Naive thymus-derived CD8-positive, alpha-beta T cell (primary cell): ENCODE measurements at places on chromosomes 13 and 19. TPM values are rescaled to one million over a fixed set of nuclear protein-coding genes. Genes with fewer than 3 reads are reported as not detected.

RNF17 gene
- not detected for polyA plus RNA-seq

DNA sequence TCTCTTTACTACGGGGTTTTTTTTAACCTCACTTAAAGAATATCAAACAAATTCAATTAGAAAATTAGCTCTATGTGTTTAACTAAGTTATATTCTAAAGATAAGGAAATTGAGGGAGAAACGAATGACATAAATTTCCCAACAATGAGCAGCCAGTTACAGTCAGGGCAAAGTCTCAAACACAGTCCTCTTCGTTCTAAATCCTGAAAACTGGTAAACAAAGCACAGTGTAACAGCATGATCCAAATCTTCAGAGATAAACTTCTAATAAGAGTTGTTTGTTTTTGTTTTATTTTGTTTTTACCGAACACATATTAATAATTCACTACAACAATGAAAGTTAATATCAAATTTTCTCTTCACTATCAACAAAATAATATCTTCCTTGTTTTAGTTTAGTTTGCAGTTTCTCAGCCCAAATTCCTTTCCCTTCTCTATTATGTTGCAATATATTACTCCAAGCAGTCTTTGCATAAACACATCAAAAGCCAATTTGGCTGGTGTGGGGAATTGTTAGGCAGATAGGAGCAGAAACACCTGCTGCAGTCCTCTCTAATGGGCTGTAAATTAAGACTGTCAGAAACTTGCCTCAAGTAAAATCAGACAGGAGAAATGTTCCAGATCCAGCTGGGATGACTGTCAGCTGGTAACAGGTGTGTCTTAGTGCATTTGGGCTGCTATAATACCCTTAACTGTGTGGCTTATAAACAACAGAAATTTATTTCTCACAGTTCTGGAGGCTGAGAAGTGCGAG, 106.5 kb upstream of the SGCG start:
- H3K27me3 ChIP-seq, result no peaks in the 10 kb centered on the region
- DNase-seq, result no peak
- H3K4me1 ChIP-seq, result no peaks in the 10 kb centered on the region
- no peak overlapping the region for H3K27ac ChIP-seq
- H3K36me3 ChIP-seq, result no peaks in the 10 kb centered on the region

- no peaks in the 10 kb centered on the region for H3K4me1 ChIP-seq
- no peak overlapping the region for H3K4me3 ChIP-seq
- no peak for DNase-seq
- H3K27me3 ChIP-seq, result no peaks in the 10 kb centered on the region
- no peak overlapping the region for H3K27ac ChIP-seq
These were observed 1516.4 kb downstream of the EFNB2 start for GRCh38 chr13:105019073-105019472.

C19orf81 gene
- polyA plus RNA-seq, result 1.2 TPM

GRCh38 chr19:38773469-38774177, at the start of gene LGALS7:
Gene LGALS7 (minus strand): TSS chr19:38773517. CDS start chr19:38773492, 25 bp downstream.
- no peaks in the 10 kb centered on the region for H3K36me3 ChIP-seq
- H3K4me3 ChIP-seq, result no peak within 1 kb of the TSS
- H3K27me3 ChIP-seq, result no peaks in the 10 kb centered on the region

ATP1A3 gene
- 2.8 TPM for polyA plus RNA-seq

- no peak for DNase-seq
- H3K27ac ChIP-seq, result no peak overlapping the region
- H3K27me3 ChIP-seq, result no peaks in the 10 kb centered on the region
- peaks cover 5% of the 10 kb centered on the region for H3K36me3 ChIP-seq
- H3K4me1 ChIP-seq, result no peaks in the 10 kb centered on the region
- H3K4me3 ChIP-seq, result no peak overlapping the region
These were observed 446.6 kb downstream of the KLF5 start for GRCh38 chr13:73505376-73505890.

GRCh38 chr13:99144306-99144705, 56.3 kb upstream of the UBAC2 start:
- H3K27me3 ChIP-seq, result peaks cover 24% of the 10 kb centered on the region
- no peak overlapping the region for H3K27ac ChIP-seq
- DNase-seq, result no peak
- H3K36me3 ChIP-seq, result no peaks in the 10 kb centered on the region
- H3K4me1 ChIP-seq, result no peaks in the 10 kb centered on the region
- H3K4me3 ChIP-seq, result no peak overlapping the region

SHFL gene
- polyA plus RNA-seq, result 34.6 TPM

- no peak for DNase-seq
- H3K4me3 ChIP-seq, result no peak within 1 kb of the TSS
- H3K27me3 ChIP-seq, result peaks cover 47% of the 10 kb centered on the region
- H3K4me1 ChIP-seq, result no peaks in the 10 kb centered on the region
These were observed at the start of gene ITGBL1 for GRCh38 chr13:101452519-101453485. Gene ITGBL1 (plus strand): TSS chr13:101452675. CDS start chr13:101452834, 159 bp downstream.

DNA sequence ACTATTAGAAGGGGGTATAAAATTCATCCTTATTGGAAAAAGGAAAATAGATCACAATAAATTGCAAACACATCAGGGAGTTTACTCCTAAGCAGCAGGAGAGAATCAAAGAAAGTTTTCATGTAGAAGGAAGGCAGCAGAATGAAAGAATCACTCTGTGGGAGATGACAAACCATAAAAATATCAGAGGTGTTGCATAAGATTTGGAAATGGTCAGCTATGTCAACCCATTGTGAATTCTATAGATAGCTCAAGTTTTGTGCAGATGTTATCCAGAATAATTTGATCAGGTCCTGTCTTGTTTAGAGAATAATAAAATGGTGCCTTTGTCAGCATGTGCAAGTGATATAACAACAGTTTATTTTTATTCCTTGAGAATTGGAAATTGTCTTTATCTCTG, 622.4 kb downstream of the DCT start:
- DNase-seq, result no peak
- no peaks in the 10 kb centered on the region for H3K4me1 ChIP-seq
- H3K4me3 ChIP-seq, result no peak overlapping the region
- H3K27ac ChIP-seq, result no peak overlapping the region

DNA sequence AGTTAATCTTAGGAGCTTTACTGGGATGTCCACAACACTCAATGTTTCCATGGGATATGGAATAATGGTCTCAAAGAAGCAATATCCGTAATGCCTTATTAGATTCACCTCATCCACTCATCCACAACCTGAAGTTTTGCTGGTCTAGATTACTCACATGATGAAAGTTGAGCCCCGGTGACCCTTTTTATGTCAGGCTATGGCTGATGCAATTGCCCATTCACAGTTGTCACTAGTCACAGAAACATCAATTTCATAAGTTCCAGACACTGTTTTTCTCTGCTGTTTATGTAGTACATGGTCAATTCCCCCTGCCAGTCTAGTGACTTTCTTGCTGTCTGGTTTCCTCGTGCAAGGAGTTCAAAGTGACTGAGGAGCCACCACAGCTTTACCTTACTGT, 491.2 kb upstream of the ATXN8OS start:
- H3K4me3 ChIP-seq, result no peak overlapping the region
- H3K27me3 ChIP-seq, result no peaks in the 10 kb centered on the region
- H3K36me3 ChIP-seq, result no peaks in the 10 kb centered on the region
- DNase-seq, result no peak
- H3K4me1 ChIP-seq, result no peaks in the 10 kb centered on the region
- no peak overlapping the region for H3K27ac ChIP-seq

ICAM4 gene
- polyA plus RNA-seq, result not detected

DNA sequence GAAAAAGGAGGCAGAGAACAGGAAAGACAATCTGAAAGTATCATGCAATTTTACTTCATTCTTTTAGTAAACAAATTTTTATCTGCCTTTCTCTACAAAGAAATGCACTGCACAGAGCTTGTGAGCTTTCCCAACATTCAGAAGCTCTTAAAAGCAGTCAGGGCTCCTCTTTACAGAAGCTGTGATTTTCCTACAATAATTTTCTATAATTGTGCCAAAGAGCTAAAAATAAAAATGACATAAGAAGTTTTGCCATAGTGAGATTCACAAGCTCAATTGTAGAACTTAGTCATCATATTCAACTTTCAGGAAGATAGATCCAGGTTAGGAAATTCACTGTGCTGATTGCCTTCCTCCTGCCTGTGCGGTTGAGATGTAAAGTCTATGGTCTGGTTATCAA, 341.4 kb downstream of the PCDH9 start:
- H3K27ac ChIP-seq, result no peak overlapping the region
- no peak for DNase-seq
- no peaks in the 10 kb centered on the region for H3K4me1 ChIP-seq
- H3K27me3 ChIP-seq, result no peaks in the 10 kb centered on the region

GRCh38 chr13:52891706-52892105, 43.3 kb upstream of the PCDH8 start:
- DNase-seq, result no peak
- no peak overlapping the region for H3K27ac ChIP-seq
- peaks cover 19% of the 10 kb centered on the region for H3K27me3 ChIP-seq
- no peaks in the 10 kb centered on the region for H3K4me1 ChIP-seq
- no peak overlapping the region for H3K4me3 ChIP-seq

- no peak overlapping the region for H3K27ac ChIP-seq
- peaks cover 3% of the 10 kb centered on the region for H3K4me1 ChIP-seq
- no peak for DNase-seq
- H3K36me3 ChIP-seq, result no peaks in the 10 kb centered on the region
These were observed 48.4 kb downstream of the WASF3 start for GRCh38 chr13:26605845-26606244.

GRCh38 chr13:66446413-66446812, 783.7 kb downstream of the PCDH9 start:
- H3K4me3 ChIP-seq, result no peak overlapping the region
- no peaks in the 10 kb centered on the region for H3K36me3 ChIP-seq
- H3K27me3 ChIP-seq, result no peaks in the 10 kb centered on the region
- no peaks in the 10 kb centered on the region for H3K4me1 ChIP-seq
- DNase-seq, result no peak
- H3K27ac ChIP-seq, result no peak overlapping the region

CALR3 gene
- polyA plus RNA-seq, result not detected

DNA sequence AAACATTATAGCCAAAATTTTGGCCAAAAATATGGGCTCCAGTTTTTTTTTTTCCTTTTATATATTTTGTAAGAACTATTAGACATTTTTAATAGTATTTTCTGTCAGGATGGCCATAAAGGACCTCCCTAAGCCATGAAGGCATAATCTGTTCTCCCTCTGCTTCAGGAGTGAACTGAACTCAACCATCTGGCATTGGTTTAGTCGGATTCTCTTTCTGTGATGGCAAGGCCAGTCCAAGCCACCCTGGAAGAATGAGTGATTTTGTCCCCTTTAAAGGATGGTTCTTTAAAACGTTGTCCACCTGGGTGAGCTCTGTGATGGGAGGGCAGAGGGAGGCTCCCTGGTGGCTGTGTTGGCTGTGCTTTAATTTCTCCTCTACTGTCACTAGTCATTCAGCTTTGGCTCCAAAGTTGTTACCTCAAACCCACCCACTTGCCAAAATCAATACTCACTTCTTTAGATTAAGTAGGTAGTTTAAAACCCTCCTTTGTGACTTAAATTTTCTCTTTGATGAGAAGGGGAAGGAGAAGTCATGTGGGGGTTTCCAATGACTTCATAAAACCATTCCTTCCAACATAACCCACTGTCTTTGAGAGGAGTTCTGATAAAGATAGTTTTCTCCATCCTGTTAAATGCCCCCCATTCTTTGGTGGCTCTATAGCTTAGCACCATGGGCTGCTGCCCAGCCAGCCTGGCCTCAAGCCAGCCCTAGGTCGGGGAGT, 4.4 kb downstream of the TNFRSF19 start:
- DNase-seq, result no peak
- H3K4me3 ChIP-seq, result no peak overlapping the region
- H3K4me1 ChIP-seq, result peaks cover 9% of the 10 kb centered on the region
- H3K36me3 ChIP-seq, result no peaks in the 10 kb centered on the region
- no peak overlapping the region for H3K27ac ChIP-seq

- no peaks in the 10 kb centered on the region for H3K4me1 ChIP-seq
- no peak for DNase-seq
- H3K27ac ChIP-seq, result no peak overlapping the region
These were observed 690.9 kb downstream of the SLITRK6 start for GRCh38 chr13:85108356-85108755.

ZNF729 gene
- polyA plus RNA-seq, result not detected

VWA8 gene
- 5.6 TPM for polyA plus RNA-seq

FCGBP gene
- polyA plus RNA-seq, result 3.1 TPM

- no peak overlapping the region for H3K27ac ChIP-seq
- no peaks in the 10 kb centered on the region for H3K27me3 ChIP-seq
- no peak overlapping the region for H3K4me3 ChIP-seq
- DNase-seq, result no peak
- peaks cover 2% of the 10 kb centered on the region for H3K4me1 ChIP-seq
These were observed 16.0 kb downstream of the SLC1A5 start for GRCh38 chr19:46772170-46773017.

GRCh38 chr13:105202354-105202753, 1333.1 kb downstream of the EFNB2 start:
- H3K27me3 ChIP-seq, result no peaks in the 10 kb centered on the region
- no peak overlapping the region for H3K4me3 ChIP-seq
- no peaks in the 10 kb centered on the region for H3K4me1 ChIP-seq
- DNase-seq, result no peak
- H3K27ac ChIP-seq, result no peak overlapping the region

DNA sequence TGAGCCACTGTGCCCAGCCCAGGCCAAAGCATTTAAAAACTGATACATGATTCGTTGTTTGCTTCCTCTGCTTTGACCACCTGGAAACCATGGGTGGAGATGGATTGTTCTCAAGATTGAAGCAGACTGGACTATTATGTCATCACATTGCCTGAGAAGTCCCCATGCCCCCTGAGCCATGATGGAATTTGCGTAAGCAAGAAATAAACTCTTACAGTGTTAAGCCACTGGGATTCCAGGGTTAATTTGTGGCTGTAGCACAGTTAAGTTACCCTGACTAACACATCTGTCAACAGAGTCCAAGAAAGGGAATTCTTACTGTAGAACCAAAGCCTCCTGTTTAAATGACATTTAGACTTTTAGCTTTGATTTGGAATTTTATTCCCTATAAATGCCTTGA, 19.4 kb upstream of the DHRS12 start:
- H3K4me3 ChIP-seq, result peak overlapping the region; percentile 98

RNF225 gene
- not detected for polyA plus RNA-seq

- no peaks in the 10 kb centered on the region for H3K36me3 ChIP-seq
- no peak overlapping the region for H3K4me3 ChIP-seq
- no peak overlapping the region for H3K27ac ChIP-seq
- no peaks in the 10 kb centered on the region for H3K4me1 ChIP-seq
These were observed 741.0 kb upstream of the KLHL1 start for GRCh38 chr13:70849222-70849621.

SPACA6 gene
- polyA plus RNA-seq, result 3.5 TPM

GRCh38 chr13:80348314-80348713, 7.4 kb upstream of the SPRY2 start:
- H3K27me3 ChIP-seq, result peaks cover 34% of the 10 kb centered on the region
- no peak overlapping the region for H3K27ac ChIP-seq
- H3K36me3 ChIP-seq, result no peaks in the 10 kb centered on the region
- DNase-seq, result no peak

GRCh38 chr13:106597186-106597585, 29.2 kb upstream of the ARGLU1 start:
- H3K27me3 ChIP-seq, result peaks cover 7% of the 10 kb centered on the region
- H3K4me1 ChIP-seq, result peaks cover 18% of the 10 kb centered on the region
- no peak overlapping the region for H3K27ac ChIP-seq
